ENCODE measurements at places on chromosomes 5 and 9.

- no peak for DNase-seq
These were observed 56.4 kb downstream of the KIF4B start for GRCh38 chr5:155069961-155070360.

GRCh38 chr5:172170251-172170701 is 17.7 kb downstream of the STK10 start:
- peak; percentile 39 for DNase-seq

- DNase-seq = no peak
These were observed 66.8 kb upstream of the SMC2 start for GRCh38 chr9:104027295-104027694.

DNA sequence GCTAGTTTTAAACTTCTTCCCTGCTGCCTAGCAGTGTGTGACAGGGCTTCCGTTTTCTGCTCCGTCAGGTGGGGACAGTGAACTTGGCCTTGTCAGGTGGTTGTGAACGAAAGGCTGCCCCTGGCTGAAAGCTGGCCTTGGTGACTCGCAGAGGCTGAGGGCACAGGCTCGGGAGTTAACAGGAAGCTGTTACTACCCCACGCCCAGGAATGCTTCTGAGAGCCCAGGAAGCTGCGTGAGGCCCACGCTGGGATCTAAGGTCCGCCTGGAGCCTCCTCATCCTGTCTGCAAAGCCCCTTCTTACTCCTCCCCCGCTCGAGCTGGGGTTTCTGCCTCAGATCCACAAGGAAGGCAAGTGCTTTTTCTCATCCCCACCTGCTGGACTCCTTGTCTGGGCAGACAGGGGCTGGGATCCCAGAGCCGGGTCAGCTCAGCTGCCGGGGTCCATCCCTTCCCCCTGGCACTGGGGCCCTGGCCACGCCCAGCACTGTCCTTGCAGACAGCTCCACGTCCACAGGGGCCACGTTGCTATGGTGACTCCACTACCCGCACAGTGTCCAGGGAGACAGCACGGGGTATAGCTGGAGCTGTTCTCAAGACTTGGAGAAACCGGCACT is 124.7 kb upstream of the TBC1D2 start:
- DNase-seq = no peak

DNA sequence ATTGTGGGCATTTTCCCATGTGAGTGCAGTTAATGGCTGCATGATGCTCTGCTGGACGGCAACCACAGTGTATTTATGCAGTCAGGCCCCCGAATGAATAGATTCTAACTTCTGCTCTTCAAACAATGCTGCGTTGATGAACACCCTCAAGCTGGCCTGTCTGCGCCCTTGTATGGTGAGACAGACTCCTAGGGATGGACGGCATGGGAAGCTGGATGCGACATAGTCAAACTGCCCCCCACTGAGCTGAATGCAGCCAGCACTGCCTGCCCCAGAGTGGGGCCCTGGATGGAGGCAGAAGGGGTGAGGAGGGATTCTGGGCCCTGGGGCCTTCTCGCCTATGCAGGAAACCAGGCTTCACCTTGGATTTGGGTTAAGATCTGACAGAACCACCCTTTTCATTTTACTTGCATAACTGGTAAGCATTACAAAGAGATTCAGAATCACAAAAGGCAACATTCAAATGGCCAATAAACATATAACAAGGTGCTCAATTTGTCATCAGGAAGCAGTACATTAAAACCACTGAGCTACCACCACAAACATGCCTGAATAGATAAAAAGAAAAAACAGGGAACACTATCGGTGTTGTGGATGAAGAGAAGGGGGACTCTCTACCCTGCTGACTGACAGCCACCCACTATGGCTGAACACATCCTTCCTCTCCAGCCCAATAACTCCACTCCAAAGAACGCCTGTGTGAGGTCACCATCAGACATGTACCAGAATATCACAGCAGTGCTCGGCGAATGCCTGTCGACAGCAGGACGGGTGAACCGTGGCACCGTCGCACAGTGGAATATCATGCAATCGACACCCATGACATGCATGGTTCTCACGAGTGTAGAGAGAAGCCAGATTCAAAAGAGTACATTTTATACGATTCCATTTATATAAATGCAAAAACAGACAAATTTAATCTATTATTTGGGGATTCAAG is 79.1 kb downstream of the RAPGEF1 start:
- DNase-seq = no peak

DNA sequence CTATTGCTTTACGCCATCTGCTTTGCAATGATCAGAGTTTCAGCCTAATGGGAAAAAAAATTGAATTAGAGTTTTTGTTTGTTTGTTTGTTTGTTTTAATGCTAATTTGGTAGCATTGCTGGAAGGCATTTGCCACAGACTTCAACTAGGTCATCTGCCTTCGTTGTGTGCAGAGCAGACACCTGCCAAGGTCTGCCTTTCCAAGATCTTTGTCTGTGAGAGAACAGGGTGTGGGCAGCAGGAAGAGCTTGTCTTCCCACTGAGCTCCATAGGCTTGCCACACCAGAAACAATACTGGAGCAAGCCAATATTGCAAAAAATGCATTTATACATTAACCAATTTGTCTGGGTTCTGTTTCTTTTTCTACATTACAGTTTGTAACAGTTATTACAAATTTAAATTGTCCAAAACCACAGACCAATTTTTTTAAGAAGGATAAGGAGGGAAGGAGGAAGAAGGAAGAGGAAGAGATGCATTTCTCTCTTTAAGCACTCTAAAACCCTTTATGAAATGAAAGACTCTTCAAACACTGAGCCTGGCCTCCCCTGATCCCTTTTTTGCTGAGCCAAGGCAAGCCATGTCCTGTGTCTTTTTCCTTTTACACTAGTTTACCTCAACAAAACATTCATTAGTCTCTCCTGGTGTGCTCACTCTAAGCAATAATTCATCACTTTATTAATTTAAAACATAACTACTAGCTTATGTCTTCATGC is 210.5 kb downstream of the SNX18 start:
- no peak for DNase-seq

DNA sequence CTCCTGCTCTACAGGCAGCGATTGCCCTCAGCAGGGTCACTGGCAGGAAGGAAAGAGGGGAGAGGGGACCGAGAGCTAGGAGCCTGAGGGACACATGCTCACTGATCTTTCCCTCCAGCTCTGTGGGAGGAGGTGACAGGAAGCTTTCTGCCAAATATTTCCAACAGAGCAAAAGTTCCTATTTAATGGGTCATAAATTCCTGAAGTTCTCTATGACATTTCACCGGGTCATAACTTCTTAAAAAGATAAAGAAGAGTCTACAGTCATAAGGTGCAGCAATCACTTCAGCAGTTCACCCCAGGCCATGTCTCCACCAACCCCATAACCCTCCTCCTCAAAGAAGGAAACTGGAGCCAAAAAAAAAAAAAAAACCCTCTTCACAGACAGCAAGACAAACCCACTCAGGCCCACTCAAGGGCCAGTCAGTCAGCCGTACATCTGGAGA is 481.1 kb downstream of the NR2F1-AS1 start:
- no peak for DNase-seq

DNA sequence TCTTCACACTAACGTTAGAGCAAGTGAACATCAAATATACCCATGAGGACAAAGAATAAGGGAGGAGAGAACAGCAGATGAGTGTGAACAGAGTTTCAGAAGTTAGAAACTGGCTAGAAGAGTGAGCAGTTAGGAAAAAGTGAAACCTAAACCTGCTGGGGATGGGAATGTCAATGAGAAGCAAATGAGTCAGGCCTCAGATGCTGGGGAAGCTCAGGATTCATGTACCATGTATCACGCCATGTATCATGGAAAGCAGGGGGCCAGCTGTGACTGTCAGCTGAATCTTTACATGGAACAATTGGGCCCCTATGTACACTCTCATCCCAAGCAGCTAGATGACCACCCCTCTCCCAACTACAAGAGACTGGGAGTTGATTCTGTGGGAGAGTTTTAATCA is 16.2 kb downstream of the GDF9 start:
- DNase-seq = no peak

DNA sequence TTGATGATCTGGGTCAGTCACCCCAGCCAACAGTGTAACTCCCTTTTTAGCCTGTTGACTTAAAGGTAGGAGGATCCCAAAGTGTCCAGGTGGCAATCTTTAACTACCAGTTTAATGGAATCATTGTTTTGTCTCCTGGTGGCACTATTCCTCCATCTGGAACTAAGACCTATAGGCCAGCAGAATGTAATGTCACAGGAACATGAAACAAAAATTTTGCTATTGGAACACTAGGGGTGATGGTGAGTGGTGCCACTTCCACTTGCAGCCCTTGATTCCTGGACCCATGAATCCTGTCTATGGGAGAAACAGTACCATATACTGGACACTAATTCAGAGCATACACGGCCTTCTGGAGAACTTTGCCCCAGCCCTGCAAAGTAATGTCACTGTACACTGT is 219.5 kb upstream of the RASA1 start:
- no peak for DNase-seq
